ENCODE measurements at places on chromosomes 2 and 18.

GRCh38 chr2:27351802-27352598 is 4.6 kb downstream of the GTF3C2 start:
- H3K4me1 ChIP-seq, result peaks cover 52% of the 10 kb centered on the region
- H3K36me3 ChIP-seq, result peaks cover 16% of the 10 kb centered on the region
- peak overlapping the region; percentile 46 for H3K27ac ChIP-seq
- H3K4me3 ChIP-seq, result peak overlapping the region; percentile 5
- H3K27me3 ChIP-seq, result no peaks in the 10 kb centered on the region

DNA sequence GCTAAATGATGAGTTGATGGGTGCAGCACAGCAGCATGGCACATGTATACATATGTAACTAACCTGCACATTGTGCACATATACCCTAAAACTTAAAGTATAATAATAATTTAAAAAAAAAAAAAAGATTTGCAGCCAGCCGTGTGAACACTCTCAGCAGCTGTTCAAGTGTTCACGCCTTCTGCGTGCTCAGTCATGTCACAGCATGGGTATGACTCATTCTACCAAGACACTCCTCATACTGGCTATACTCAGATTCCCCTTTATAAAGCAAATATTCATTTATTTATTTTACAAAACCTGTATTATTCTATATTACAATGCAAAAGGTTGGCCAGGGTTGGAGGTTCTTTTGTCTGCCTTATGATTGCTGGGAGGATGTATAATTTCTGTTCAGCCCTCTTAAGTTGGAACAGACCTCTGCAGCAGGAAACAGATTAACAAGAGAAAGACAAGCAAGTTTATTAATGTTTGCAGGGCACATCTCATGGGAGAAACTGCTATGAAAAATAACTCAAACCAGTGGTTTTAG is 1230.6 kb upstream of the CHAC2 start:
- no peak overlapping the region for H3K27ac ChIP-seq
- H3K36me3 ChIP-seq, result no peaks in the 10 kb centered on the region
- no peaks in the 10 kb centered on the region for H3K4me1 ChIP-seq
- no peak overlapping the region for H3K4me3 ChIP-seq

GRCh38 chr2:56239437-56239836 is 55.6 kb downstream of the CCDC85A start:
- H3K27ac ChIP-seq, result no peak overlapping the region
- H3K27me3 ChIP-seq, result no peaks in the 10 kb centered on the region
- H3K36me3 ChIP-seq, result no peaks in the 10 kb centered on the region
- no peak for DNase-seq

DNA sequence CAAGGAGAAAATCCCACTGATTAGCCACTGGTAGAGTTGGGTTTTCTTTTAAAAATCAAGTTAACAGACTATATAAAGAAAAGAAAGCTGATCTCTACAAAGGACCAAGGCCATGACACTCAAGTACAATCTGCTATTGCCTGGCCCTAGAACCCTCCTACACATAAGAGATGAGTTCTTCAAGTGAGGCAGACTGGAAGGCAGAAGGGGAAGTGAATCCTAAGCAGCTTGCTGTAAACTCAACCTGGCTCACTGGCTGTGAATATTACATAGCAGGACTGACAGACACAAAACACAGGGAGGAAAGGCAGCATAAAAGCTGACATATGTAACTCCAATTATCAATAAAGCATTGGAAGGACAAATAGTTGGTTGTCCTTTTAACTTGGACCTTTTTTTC is 65.4 kb downstream of the TRIP12 start:
- DNase-seq, result no peak
- no peak overlapping the region for H3K4me3 ChIP-seq
- H3K4me1 ChIP-seq, result peaks cover 46% of the 10 kb centered on the region
- H3K27ac ChIP-seq, result no peak overlapping the region

- DNase-seq, result peak; percentile 36
- H3K27me3 ChIP-seq, result no peaks in the 10 kb centered on the region
- peak overlapping the region; percentile 7 for H3K27ac ChIP-seq
- peaks cover 38% of the 10 kb centered on the region for H3K4me1 ChIP-seq
These were observed 38.5 kb downstream of the KCTD18 start for GRCh38 chr2:200471324-200471848.

DNA sequence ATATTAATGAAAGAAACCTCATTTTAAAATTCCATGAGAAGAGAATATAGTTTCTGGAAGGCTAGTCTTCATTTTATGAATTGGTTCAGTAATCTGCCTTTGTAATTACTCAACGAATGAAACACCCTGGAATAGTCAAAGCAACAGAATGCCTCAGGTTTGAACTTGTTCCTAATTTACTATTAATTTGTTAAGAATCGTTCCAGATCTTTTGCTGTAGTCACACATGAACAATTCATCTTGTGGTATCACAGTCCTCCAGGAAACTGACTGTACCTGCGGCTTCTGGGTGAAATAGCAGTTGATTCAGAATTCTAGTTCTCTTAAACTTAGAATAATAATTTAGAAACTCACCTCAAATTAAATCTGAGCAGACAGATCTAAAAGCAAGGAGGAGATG is 282.7 kb upstream of the MAP2 start:
- no peak for DNase-seq
- no peaks in the 10 kb centered on the region for H3K36me3 ChIP-seq
- H3K27ac ChIP-seq, result no peak overlapping the region
- H3K27me3 ChIP-seq, result no peaks in the 10 kb centered on the region

DNA sequence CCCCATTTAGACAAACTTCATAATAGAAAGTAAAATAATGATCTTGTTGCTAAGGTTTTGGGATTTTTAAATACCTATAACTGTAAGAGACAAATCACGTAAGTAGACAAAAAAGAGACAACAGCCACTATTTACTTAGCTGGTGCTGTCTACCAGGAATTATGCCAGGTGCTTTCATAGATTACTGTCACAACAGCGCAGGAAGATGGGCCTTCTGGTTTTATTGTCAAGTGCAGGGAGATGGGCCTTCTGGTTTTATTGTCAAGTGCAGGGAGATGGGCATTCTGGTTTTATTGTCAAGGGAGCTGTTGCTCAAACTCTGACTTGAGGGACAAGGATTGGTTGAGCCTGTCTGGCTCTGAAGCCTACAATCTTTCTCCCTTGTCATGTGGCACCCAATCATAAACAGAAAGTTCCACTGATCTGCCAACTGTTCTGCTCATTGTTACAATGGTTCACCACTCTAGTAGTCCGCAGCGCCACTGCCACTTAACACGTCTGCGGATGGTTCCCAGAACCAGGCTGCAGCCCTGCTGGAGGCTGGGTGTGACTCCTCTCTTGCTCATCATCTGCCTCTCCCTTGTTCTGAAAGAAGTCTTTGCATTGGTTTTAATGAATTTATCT is 95.0 kb downstream of the RNF144A start:
- H3K4me1 ChIP-seq, result peaks cover 30% of the 10 kb centered on the region
- DNase-seq, result no peak
- H3K27me3 ChIP-seq, result no peaks in the 10 kb centered on the region
- peaks cover 8% of the 10 kb centered on the region for H3K36me3 ChIP-seq

GRCh38 chr2:25602333-25602723 is 71.0 kb downstream of the DTNB start:
- no peak overlapping the region for H3K4me3 ChIP-seq
- peaks cover 12% of the 10 kb centered on the region for H3K4me1 ChIP-seq
- no peak for DNase-seq
- H3K36me3 ChIP-seq, result no peaks in the 10 kb centered on the region
- H3K27ac ChIP-seq, result no peak overlapping the region

- DNase-seq, result no peak
- no peak overlapping the region for H3K4me3 ChIP-seq
- H3K27me3 ChIP-seq, result no peaks in the 10 kb centered on the region
- no peaks in the 10 kb centered on the region for H3K36me3 ChIP-seq
These were observed 386.7 kb upstream of the CDH7 start for GRCh38 chr18:65363911-65364632.

DNA sequence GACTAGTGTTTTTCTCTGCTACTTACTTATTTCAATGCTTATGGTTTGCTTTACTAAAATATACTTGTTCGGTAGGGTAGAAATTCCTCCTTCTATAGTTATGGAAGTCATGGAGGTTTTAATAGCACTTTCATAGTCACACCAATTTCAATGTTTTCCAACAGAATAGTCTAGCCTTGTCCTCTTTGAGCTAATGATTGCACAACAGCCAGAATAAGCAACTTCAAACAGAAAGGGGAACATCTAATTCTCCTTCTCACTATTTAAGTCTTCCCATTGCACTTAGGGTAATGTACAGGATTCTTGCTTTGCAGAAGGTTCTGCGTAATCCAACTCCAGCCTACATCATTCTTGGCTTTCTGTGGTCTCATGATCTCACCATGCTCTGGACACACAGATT is 287.7 kb upstream of the GCFC2 start:
- H3K27ac ChIP-seq, result no peak overlapping the region
- no peak for DNase-seq
- no peaks in the 10 kb centered on the region for H3K36me3 ChIP-seq
- no peaks in the 10 kb centered on the region for H3K27me3 ChIP-seq
- no peak overlapping the region for H3K4me3 ChIP-seq

DNA sequence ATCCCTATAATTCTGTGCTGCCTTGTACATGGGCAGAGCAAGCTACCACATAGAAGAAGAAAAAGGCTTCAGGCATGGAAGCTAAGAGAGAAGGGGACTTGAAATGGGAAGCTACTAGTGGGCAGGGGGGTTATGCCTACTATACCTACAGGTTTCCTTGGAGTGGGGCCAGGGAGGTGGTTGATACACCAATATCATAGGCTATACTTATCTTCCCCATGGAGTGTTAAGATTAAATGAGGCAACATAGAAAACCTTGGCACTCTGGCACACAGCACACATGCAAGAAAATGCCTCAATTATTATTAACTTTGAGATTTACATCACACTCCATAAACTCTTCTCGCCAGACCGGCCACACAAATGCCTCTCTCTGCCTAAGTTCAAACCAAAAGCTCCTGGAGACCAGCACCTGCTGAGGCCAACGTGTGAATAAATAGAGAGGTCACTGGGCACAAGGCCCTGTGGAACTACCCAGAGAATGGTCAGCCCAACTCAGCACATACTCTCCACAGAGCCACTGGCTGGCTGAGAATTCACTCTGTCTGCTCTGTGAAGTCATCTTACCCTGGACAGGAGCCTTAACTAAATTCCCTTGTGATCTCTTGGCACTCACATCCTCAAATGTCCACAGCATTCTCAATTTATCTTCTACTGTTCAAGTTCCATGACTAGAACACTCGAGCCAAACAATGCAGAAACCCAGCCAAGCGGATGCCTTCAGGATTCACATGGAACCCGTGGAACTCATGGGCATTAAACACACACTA is 498.7 kb downstream of the BCL11A start:
- H3K4me1 ChIP-seq, result no peaks in the 10 kb centered on the region
- DNase-seq, result no peak
- no peak overlapping the region for H3K27ac ChIP-seq
- H3K36me3 ChIP-seq, result no peaks in the 10 kb centered on the region
- H3K4me3 ChIP-seq, result no peak overlapping the region
- no peaks in the 10 kb centered on the region for H3K27me3 ChIP-seq

GRCh38 chr18:26017929-26018328 is 72.5 kb downstream of the SS18 start:
- no peaks in the 10 kb centered on the region for H3K27me3 ChIP-seq
- no peak overlapping the region for H3K27ac ChIP-seq
- DNase-seq, result no peak
- H3K4me3 ChIP-seq, result no peak overlapping the region

- H3K36me3 ChIP-seq, result no peaks in the 10 kb centered on the region
- DNase-seq, result no peak
- peaks cover 10% of the 10 kb centered on the region for H3K4me1 ChIP-seq
- no peak overlapping the region for H3K4me3 ChIP-seq
These were observed 33.5 kb downstream of the CRIM1 start for GRCh38 chr2:36389091-36389564.

DNA sequence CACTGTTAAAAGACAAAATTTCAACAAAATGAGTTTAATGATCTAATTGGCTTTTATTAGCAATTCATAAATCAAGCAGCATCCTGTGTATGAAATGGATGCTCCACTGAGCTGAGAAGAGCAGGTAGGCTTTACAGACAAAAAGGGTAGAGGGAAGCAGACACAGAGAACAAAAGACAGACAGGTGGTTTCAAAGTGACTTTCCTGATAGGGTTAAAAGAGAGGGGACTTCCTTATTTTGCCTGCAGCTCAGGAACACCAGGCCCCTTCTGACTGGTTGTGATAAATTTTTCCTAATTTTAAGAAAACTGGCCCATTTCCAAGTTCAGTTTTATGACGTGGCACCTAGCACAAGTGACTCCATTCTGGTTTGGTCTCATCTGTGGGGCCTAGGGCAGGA is 11.9 kb downstream of the TEX51 start:
- no peak overlapping the region for H3K4me3 ChIP-seq
- no peak for DNase-seq
- H3K27ac ChIP-seq, result no peak overlapping the region
- H3K36me3 ChIP-seq, result no peaks in the 10 kb centered on the region

- no peaks in the 10 kb centered on the region for H3K27me3 ChIP-seq
- no peaks in the 10 kb centered on the region for H3K4me1 ChIP-seq
- H3K4me3 ChIP-seq, result no peak overlapping the region
- no peaks in the 10 kb centered on the region for H3K36me3 ChIP-seq
These were observed 542.1 kb upstream of the SYT4 start for GRCh38 chr18:43819397-43819796.

DNA sequence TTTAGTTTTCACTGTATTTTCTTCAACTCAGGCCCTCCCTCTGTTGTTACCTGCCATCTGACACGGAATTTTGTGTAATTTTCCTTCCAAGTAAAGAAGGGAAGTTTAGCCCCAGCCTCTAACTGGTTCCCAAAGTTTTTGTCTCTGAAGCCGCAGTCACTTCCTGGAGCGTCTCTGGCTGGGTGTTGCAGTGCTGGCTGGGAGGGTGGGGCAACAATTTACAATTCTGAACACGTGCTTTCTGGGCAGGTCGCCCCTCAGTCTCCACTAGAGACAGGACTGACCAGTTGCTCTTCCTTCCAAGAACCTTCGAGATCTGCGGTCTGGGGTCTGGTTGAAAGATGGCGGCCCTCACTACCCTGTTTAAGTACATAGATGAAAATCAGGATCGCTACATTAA is 3.5 kb downstream of the CNDP2 start:
- peak overlapping the region; percentile 98 for H3K4me3 ChIP-seq
- peaks cover 40% of the 10 kb centered on the region for H3K4me1 ChIP-seq
- H3K27ac ChIP-seq, result peak overlapping the region; percentile 100
- DNase-seq, result peak; percentile 65
- peaks cover 50% of the 10 kb centered on the region for H3K36me3 ChIP-seq

DNA sequence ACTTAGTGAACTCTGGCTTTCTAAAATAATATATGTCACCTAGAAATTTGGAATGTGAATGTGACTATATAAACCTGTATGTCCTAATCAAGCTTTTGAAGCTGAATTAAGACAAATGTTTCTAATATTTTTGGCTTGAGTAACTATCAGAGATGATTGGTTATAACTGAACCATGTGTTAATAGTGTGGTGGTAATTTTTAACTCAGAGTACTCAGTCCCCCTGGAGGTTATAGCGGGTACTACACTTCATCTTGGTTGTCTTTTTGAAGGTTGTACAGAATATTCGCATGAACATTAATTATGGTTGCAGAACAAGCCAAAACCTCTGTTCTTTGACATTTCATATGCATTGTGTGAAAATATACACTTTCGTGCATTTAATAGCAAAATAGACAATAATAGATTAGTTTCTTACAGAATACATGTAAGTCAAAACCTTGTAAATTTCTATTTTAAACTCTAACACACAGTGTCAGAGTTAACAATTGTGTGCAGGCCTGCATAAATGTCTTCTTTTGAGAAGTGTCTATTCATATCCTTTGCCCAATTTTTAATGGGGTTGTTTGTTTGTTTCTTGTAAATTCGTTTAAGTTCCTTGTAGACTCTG is 86.0 kb downstream of the OSBPL6 start:
- no peaks in the 10 kb centered on the region for H3K4me1 ChIP-seq
- no peak overlapping the region for H3K27ac ChIP-seq
- no peaks in the 10 kb centered on the region for H3K36me3 ChIP-seq
- peak; percentile 15 for DNase-seq
- peaks cover 12% of the 10 kb centered on the region for H3K27me3 ChIP-seq

Data from activated naive CD8-positive, alpha-beta T cell treated with anti-CD3 and anti-CD28 coated beads for 36 hours (primary cell).